Fibroblast of pulmonary artery (primary cell): ENCODE measurements at places on chromosomes 7 and 10.

- peak; percentile 14 for DNase-seq
These were observed 22.8 kb upstream of the ANKRD2 start for GRCh38 chr10:97549587-97550322.

DNA sequence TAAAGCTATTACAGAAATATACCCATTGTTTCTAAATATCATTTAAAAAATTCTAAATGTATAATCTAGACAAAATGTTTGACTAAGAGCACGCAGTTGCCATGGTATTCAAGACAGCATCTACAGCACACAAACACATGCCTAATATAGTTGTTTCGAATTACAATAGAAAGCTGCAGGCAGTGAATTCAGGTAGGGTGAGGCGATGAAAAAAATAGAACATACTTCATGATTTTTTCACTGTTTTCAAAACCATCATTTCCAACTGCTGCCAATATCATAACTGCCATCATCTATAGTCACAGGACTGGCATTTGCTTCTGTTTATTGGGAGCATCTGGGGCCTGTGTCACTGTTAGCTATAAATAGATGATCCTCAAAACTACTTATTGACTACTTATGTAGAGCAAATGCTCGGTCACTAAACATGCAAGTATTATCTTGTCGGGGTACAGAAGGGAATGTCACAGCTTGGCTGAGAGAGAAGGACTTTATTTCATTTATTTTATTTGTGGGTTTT, 34.4 kb upstream of the OTUD1 start:
- no peak for DNase-seq

DNA sequence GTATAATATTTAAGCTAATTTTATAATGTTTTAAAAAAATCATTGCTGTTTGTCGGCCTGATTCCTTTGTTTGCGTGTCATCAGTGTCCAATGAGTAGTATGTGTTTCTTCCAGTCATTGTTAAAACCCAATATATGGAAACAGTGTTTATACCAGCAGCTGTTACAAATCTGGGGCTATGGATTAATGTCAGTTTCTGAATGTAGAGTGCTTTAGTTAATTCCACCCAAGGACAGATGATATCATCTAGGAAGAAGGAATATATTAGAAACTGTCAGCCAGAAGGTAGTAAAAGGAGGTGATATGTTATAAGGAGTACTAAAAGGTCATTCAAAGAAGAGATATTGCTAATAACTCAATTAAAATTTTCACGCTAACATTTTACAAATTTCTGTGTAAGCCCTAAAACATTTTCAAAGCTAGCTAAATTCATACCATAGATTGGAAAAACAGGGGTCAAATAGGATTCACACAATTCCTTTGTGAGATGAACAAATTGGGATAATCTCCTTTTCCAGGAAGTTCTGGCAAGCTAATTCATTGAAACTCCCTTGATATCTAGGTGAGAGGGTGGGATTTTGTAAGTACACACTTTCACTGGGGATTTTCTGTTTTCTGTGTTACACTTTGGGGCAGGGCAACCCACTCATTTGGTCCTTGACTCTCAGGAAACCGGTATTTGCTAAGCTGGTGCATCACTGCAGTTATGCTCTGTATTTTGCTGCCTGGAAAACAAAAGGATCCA, 448.8 kb downstream of the LRMDA start:
- DNase-seq, result no peak

- DNase-seq, result no peak
These were observed 69.2 kb downstream of the GNA12 start for GRCh38 chr7:2774935-2775334.

DNA sequence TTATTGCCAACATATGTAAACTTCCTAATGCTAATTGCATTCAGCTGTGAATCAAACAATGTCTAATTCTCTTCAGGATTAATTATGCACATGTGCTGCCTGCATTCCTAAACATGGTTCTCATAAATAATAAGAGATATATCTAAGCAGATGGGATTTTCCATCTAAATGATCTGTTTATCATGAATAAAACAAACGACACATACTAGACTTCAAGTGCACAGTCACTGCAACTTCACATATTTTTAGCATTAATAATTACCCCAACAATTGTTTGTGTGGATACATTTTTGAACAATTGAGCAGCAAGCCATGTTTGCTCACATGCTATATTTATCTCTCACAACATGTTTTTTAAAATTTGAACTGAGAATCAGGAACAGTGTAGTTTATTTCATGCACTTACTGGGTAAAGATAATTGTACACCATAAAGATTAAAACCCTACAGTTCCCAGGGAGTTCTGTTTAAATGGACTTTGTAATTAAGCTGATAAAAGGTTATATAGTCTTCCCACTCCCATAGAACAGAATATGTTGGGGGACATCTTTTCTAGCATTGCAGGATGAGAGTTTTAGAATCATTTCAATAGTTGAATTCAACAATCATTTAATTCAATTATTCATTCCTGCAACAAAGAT, 378.5 kb downstream of the MDFIC start:
- DNase-seq, result peak; percentile 56

DNA sequence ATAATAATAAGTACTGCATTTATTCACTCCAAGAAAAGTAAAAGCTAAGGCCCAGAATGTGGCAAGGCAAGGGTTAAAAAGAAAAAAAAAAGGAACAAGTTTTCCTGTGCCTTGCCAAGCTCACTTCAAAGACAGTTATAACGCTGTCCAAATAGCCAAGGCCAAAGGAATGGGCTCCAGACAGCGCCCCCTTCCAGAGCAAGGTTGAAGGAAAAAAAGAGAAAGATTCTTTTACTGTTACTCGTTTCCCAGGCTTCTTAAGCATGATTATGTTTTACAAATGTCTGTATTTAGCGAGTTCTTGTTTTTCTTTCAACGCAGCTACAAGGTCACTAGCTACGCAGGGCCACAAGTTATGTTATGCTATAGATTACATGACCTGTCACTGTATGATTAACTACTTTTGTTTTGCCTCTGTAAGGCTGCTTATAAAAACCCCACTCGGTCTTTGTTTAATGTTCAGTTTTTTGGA, 9.1 kb upstream of the EIF4H start:
- peak; percentile 34 for DNase-seq

- DNase-seq, result no peak
These were observed 25.2 kb downstream of the TMEM120A start for GRCh38 chr7:75969182-75969581.

- no peak for DNase-seq
These were observed 7.7 kb downstream of the FGF8 start for GRCh38 chr10:101767966-101768790.

- DNase-seq, result no peak
These were observed 41.8 kb downstream of the CD36 start for GRCh38 chr7:80679921-80680907.

DNA sequence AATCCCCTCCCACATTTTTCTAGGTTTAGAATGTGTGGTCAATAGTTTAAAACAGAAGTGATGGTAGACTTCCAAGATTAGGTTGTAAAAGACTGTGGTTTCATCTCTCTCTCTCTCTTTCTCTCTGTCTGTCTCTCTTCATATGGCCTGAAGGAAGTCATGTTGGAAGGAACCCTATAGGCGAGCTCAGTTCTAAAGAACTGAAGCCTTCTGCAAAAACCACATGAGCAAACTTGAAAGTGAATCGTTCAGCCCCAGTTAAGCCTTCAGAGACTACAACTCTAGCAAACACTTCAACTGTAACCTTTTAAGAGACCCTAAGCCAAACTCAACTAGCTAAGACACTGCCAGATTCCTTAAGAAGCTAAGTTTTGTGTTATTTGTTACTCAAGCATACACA, 707.5 kb upstream of the LRRTM3 start:
- DNase-seq, result no peak

- DNase-seq, result peak; percentile 69
These were observed 12.0 kb upstream of the AKR1B1 start for GRCh38 chr7:134470864-134471263.

DNA sequence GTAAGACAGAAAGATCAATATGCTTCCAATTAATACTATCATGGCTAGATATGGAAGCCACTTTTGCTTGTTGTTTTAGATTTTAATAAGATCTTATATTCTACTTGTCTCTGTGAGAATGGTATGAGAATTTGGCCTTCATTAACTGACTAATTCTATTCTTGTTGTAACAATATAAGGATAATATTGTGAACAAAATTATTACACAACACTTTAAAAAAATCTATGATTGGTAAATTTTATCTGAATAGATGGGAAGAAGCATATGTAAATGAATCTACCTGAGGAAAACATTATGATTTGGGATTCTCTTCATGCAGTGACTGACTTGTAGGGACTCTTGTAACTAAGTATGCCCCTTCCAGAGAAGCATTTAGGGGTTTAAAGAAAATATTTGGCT, 308.9 kb upstream of the KCND2 start:
- DNase-seq, result no peak

GRCh38 chr10:98246911-98247805, 20.8 kb downstream of the LOXL4 start:
- peak; percentile 13 for DNase-seq

DNA sequence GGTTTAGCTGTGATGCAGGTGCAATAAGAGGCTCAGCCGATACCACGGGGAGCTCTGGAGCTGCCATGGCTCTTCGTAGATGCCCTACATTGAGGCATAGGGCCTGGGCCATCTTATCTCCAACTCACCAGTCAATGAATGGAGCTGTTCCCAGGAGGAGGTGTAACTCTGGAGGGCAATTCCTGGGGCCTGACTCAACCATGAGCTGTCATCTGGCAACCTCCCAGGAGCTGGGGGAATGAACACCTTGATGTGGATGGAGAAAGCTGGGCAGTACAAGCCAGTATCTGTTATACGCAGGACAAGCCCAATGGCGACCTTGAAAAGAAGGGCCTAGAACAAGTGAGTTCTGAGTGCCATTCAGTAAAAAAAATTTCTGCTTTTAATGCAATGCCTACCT, 224.0 kb upstream of the PLXDC2 start:
- DNase-seq, result peak; percentile 10

DNA sequence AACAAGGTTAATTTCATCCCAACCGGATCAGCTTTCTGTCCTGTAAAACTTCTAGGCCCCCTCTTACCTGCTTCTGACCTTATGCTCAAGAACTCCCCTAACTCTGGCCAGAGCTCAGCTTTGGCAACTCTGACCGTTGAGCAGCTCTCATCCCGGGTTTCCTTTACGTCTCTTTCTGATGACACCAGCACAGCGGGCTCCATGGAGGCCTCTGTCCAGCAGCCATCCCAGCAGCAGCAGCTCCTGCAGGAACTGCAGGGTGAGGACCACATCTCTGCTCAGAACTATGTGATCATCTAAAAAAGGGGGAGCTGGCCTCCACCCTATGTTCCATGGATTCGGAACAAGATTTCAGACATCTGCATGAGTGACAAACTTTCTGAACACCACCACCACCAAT, 117.6 kb downstream of the GLCCI1 start:
- DNase-seq, result no peak

- no peak for DNase-seq
These were observed 96.5 kb downstream of the DIP2C start for GRCh38 chr10:593016-593415.

DNA sequence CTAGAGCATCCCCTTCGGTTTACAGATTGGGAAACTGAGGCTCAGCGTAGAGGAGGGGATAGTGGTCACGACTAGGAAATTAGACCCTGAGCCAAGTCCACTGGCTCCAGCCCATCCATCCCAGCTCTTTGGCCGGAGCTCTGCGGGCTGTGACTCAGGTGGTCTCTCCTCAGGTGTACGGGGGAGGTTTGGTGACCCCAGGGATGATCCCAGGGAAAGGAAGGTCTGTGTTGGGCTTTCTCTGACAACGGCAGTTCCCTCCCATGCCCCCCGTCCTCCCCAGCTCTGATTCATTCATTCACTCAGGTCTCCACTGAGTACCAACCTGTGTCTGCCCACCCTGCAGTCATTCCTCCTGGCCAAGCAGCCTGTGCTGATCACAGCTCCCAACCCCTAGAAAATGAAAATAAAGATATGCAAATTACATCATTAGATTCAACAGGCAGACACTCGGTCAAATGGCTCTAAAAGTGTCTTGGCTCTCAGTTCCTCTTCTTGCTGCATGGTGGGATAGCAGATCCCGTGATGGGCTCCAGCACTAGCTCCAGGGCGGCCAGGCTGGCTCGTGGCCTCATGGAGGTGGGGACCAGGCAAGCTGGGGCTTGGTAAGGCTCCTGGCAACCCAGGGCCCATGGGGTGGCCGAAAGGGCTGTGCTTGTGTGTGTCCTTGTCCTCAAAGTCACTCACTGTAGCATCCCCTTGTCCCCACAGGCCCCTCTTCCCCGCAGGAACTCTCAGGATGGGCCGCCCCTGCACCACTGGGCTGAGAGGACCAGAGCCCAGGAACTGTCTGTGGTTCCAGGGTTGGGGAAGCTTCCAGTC, 37.8 kb downstream of the CLRN3 start:
- DNase-seq, result no peak

GRCh38 chr7:113918946-113919345, at the start of gene PPP1R3A:
TSS of gene PPP1R3A (minus strand) at chr7:113919009. CDS start at chr7:113918996, 13 bp downstream.
- DNase-seq, result no peak

DNA sequence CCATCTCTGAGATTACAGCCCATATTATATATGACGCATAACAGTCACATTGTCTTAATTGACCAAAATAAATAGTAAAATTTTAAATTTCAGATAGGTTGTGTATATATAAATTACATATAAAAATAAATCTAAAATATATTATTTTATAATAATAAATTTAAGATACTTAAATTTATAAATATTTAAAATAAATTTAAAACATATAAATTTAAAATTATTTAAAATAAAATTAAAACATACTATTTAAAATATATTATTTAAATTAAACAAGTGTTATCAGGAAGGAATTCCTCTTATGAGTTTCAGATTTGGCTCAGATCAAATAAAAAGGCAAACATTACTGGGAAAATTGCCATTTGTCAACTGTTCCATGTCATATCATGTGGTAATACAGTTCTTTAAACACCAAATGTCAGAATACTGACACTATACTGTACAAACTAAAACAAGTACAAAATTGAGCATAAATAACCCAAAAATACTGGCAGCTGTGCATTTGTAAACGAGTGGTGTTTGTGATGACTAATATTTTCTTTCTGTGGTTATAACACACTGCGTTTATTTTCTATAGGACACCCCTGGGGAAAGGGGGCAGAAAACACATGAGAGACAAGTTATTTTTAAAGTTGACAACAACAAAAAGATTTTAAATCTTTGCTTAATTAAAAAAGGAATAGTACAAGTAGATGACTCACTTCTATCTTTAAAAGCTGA, 71.3 kb upstream of the DGKB start:
- no peak for DNase-seq

DNA sequence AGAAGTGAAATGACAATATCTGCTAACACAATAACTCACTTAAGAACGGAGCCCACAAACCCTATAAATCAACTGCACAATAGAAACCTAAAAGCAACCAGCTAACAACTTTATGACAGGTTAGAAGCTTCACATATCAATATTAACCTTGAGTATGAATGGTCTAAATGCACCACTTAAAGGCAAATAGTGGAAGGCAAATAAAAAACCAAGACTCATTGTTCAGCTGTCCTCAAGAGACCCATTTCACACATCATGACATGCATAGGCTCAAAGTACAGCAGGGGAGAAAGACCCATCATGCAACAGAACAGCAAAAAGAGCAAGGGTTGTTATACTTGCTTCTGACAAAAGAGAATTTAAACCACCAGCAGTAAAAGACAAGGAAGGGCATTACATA, 46.8 kb downstream of the CDC14C start:
- no peak for DNase-seq

- DNase-seq, result no peak
These were observed 14.3 kb downstream of the AQP1 start for GRCh38 chr7:30925913-30926312.

- peak; percentile 60 for DNase-seq
These were observed 156.5 kb upstream of the BMPER start for GRCh38 chr7:33748793-33749192.

GRCh38 chr7:142771353-142771723, 568 bp downstream of the PRSS2 start:
- DNase-seq, result no peak
